ENCODE measurements at places on chromosomes 4 and X.

GRCh38 chr4:68358988-68359387, 9.1 kb upstream of the YTHDC1 start:
- DNase-seq = no peak

DNA sequence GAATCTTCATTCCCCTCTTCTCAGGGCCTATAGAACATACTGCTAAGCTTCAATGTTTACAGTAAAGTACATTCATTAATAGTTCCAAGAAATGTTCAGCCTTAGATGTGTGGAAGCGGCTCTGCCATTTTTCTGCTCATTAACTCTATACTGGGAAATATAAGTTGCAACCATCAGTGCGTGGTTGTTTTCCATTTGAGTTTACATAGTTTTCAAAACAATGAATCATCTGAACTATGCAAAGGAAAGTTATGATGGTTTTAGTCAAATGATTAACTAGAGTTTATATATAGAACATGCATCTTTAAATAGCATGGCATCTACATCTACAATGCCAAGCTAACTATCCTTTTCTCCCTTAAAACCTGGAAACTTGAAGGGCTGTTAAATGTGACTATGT, 29.6 kb downstream of the LEF1 start:
- no peak for DNase-seq

GRCh38 chr4:143599827-143600226, 86.3 kb downstream of the SMARCA5 start:
- no peak for DNase-seq

GRCh38 chr4:122086338-122087065, 65.6 kb upstream of the BLTP1 start:
- no peak for DNase-seq

- no peak for DNase-seq
These were observed 49.6 kb downstream of the HPF1 start for GRCh38 chr4:169707958-169708643.

- no peak for DNase-seq
These were observed 8.5 kb downstream of the OGT start for GRCh38 chrX:71541210-71542022.

DNA sequence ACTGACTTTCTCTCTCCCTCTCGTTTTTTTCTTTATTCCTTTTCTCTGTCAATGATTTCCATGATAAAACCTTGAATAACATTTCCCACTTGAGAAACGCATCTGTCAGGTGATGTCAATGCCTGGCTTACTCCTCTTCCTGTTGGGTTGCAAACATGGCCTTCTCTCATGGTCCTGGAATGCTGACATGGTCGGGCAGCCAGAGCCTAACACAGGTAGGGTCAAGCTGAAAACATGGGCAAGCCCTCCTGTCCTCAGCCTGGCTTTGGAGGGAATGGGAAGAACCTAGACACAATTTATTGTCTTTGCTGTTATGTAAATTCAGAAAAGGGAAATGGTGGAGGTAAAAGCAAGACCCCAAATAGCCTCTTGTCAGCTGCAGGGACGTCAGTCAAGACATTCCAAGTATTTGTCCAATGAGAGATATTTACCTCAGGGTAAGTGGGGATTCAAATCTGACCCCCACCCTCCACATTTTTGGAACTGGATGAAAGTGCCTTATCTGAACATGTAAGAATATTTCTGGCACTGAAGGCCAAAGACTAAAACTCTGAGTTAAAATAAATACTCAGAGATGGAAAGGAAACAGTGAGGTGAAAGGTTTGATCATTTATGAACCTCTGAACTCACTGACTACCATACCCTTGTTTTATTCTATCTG, 473.8 kb downstream of the SPRY1 start:
- no peak for DNase-seq

GRCh38 chrX:151983186-151983585, 8.7 kb upstream of the GABRE start:
- no peak for DNase-seq

GRCh38 chr4:1541449-1542225, 135.4 kb upstream of the NKX1-1 start:
- DNase-seq = no peak

DNA sequence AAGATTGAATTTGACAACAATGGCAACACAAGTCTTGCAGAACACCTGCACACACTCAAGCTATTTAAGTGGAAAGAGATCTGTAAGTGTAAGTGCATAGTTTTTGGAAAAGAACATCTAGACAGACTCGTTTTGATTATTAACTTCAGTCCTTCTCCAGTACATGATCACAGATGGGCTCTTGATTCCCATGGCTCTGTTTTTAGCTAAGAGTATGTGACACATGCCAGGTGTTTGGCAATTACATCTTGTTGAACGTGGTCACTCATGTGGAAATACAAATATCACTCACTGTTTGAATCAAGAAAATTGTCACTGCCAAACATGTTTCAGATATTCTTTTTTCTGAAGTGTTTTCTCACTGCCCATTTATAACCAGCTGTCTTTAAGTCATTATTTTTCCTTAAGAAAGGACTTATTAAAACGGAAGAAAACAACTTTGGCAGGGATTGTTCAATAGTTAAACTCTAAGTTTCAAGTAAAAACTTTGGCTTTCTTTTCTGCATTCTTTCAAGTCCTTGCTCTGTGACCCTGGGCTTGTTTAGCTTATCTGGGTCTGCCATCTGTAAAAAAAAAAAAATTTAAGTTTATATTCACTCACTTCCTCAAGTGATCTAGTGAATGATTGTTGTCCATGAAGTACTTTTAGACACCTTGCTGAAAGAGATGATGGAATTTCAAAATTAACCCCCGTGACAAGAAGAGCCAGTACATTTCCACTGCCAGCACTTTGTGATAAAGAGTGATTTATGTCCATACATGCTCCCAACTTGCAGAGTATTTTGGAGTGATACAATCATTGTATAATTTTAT, 125.4 kb downstream of the ATXN3L start:
- DNase-seq = no peak

- DNase-seq = no peak
These were observed 107.5 kb downstream of the STK32B start for GRCh38 chr4:5158825-5159224.

GRCh38 chrX:138692591-138692990, 18.9 kb downstream of the FGF13 start:
- DNase-seq = no peak

DNA sequence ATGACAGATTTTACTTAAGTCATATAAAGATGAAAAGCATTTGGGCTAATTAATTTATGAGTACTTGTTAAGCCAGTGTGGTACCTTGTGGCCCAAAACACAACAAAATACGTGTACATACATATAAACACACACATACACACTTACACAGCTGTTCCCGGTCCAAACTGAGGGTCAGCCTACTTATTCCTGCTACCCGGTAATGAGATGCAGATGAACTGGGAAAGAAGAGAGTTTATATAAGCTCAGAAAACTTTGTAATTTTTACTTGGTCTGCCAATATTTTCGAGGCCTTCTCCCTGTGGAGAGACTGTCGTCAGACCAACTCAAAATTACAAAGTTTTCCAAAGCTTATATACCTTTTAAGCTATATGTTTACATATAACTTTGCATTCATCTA, 25.8 kb upstream of the PBDC1 start:
- no peak for DNase-seq

Measured in activated CD8-positive, alpha-beta T cell treated with anti-CD3 and anti-CD28 coated beads, Interleukin-2, amount 10 ng/mL, durations not matched to agents 7 days and 5 days (primary cell).